Ascending aorta (tissue), 2 donors: ENCODE measurements at places on chromosomes 1 and 21.

DNA sequence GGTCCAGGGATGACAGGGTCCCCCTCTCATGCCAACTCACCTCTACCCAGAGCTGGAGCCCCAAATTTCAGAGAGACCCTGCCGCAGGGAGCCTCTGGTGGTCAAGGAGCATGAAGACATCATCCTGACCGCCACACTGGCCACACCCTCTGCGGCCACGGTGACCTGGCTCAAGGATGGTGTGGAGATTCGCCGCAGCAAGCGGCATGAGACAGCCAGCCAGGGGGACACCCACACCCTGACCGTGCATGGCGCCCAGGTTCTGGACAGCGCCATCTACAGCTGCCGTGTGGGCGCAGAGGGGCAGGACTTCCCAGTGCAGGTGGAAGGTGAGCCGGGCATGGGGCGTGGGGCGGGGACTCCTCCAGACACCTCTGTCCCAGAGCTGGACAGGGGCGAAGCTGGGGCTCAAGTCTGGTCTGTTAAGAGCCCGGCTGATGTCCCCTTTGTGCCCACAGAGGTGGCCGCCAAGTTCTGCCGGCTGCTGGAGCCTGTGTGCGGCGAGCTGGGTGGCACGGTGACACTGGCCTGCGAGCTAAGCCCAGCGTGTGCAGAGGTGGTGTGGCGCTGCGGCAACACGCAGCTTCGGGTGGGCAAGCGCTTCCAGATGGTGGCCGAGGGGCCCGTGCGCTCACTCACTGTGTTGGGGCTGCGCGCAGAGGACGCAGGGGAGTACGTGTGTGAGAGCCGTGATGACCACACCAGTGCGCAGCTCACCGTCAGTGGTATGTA is 66.0 kb downstream of the OBSCN start:
- H3K4me1 ChIP-seq = no peaks in the 10 kb centered on the region
- H3K27me3 ChIP-seq = no peaks in the 10 kb centered on the region
- DNase-seq = no peak
- no peak overlapping the region for H3K4me3 ChIP-seq

GRCh38 chr1:156927215-156928042 is 7.0 kb downstream of the LRRC71 start:
- no peak overlapping the region for H3K27ac ChIP-seq
- peaks cover 32% of the 10 kb centered on the region for H3K27me3 ChIP-seq
- H3K36me3 ChIP-seq = no peaks in the 10 kb centered on the region
- DNase-seq = peak; percentile 76
- H3K4me3 ChIP-seq = peak overlapping the region; percentile 53

DNA sequence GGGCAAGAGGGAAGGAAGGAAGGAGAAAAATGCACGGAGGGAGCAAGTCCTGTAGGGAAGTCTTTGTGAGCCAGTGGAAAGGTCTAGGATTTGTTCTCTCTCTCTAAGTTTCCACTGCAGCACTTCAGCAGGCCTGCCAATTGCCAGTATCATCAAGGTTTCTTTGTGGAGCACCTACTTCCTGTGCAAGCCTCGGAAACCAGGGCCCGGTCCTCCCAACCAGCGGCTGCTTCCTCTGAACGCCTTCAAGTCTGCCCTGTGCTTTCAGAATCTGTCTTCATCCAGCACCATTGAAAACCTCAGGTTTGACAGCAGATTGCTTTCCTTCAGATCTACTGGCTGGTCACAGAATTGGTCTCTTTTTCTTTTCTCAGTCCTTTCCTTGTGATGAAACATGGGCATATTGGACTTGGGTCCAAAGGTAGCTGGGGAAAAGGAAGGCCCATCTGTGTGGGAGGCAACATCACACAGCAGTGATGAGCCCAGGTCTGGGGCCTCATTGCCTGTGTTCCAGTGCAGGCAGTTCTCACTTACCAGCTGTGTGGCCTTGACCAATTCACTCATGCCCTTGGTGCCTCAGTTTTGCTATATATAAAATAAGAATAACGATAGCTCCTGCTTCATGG is 144.5 kb downstream of the SEC16B start:
- no peaks in the 10 kb centered on the region for H3K36me3 ChIP-seq
- no peak overlapping the region for H3K27ac ChIP-seq
- H3K27me3 ChIP-seq = no peaks in the 10 kb centered on the region
- DNase-seq = no peak
- no peak overlapping the region for H3K4me3 ChIP-seq

- DNase-seq = no peak
- no peaks in the 10 kb centered on the region for H3K4me1 ChIP-seq
- no peak overlapping the region for H3K4me3 ChIP-seq
- H3K27me3 ChIP-seq = no peaks in the 10 kb centered on the region
- no peak overlapping the region for H3K27ac ChIP-seq
These were observed 102.4 kb downstream of the CACHD1 start for GRCh38 chr1:64572222-64572900.

- no peak overlapping the region for H3K27ac ChIP-seq
- no peaks in the 10 kb centered on the region for H3K4me1 ChIP-seq
- no peak overlapping the region for H3K4me3 ChIP-seq
- H3K27me3 ChIP-seq = no peaks in the 10 kb centered on the region
These were observed 33.0 kb upstream of the PDPN start for GRCh38 chr1:13550663-13551062.
